ENCODE measurements at places on chromosomes 11 and 22.

- no peak for DNase-seq
Observed at GRCh38 chr11:23688835-23689234, 808.0 kb upstream of the LUZP2 start.

- DNase-seq: no peak
Observed at GRCh38 chr22:43237280-43237679, 50.3 kb upstream of the TTLL12 start.

- DNase-seq: no peak
Observed at GRCh38 chr22:42078469-42079318, 806 bp upstream of the SMDT1 start.

DNA sequence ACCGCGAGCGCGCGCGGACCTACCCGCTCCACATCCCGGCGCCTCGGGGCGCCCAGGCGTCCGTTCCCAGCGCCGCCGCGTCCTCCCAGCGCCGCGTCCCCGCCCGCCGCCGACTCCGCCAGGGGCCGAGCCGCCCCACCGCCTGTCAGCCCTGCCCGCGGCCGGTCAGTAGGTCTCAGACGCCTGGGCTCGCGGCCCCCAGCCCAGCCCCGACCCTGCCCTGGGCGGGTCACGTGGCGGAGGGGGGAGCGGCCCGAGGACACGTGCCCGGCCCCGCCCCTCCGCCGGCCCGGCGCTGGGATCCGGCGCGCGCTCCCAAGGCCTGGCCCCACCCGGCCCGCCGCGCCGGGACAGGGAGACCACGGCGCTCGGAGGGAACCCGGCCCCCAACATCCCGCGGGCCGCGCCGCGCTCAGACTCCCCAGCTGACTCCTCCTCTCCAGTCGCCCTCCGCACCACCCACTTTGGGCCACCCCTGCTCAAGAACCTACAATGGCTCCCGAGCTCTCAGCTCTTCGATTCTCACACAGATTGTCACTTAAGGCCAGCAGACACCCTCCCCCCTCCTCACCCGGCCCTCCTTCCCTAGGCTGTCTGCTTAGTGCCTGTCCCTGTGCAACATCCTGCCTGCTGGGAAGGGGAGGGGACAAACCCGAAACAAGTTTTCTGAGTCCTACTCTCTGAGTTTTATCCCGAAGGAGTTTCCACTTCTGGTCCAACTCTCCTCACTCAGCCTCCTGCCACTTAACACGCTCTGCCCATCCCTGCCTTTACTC is at the start of gene RAB3IL1:
TSS of gene RAB3IL1 (minus strand) at position 233 of the 776 bp plus-strand sequence. CDS start at position 34, 199 bp downstream.
- DNase-seq: peak; percentile 18

- no peak for DNase-seq
Observed at GRCh38 chr11:105953886-105954285, 68.2 kb downstream of the MSANTD4 start.

- no peak for DNase-seq
Observed at GRCh38 chr11:63686926-63687325, 5.6 kb downstream of the RTN3 start.

GRCh38 chr11:69821511-69822040 is 2.4 kb upstream of the FGF3 start:
- no peak for DNase-seq
